Brain pericyte (primary cell): ENCODE measurements at places on chromosomes 2 and 18.

GRCh38 chr2:190599073-190599472 lies 49.8 kb upstream of the NAB1 start:
- DNase-seq, result no peak

GRCh38 chr2:194735837-194736542 lies 921.0 kb upstream of the SLC39A10 start:
- no peak for DNase-seq

DNA sequence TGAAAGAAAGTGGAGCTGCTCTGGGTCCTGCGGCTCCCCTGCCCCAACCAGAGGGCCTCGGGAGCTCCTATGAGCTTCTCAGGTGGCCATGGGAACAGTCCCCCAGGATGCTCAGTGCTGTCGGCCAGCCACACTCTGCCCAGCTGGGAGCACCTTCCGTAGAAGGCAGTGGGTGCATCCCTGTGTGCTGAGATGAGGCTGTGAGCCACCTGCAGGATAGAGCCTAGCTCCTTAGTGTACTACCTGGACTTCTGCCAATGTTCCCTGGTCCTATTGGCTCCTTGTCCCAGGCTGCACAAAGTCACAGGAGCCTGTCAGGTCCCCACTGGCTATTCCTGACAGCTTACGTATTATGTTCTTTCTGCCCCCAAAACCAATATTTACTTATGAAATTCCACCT lies 16.1 kb downstream of the PRELID3A start:
- DNase-seq, result no peak

DNA sequence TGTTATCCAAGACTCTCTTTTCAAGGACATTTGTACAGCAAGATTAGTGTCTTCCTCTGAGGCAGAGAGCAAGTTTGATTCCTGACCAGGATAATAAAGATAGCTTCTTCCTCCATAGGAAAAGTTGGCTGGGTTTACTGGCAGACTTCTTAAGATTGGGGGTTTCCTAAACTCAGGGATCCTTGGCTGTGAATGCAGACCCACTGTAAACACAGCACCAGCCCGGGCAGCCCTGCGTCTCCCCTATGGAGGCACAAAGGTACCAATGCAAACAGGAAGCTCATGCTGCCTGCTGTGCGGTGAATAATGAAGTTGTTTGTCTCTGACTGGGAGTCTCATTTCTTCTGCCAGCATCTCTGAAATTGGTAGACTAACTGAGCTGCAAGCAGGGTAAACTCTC lies 96.2 kb upstream of the ARHGAP28 start:
- no peak for DNase-seq

- no peak for DNase-seq
Observed at GRCh38 chr2:63712748-63713147, 124.0 kb downstream of the MDH1 start.

- DNase-seq, result no peak
Observed at GRCh38 chr2:74511104-74511989, 2.9 kb upstream of the TLX2 start.

DNA sequence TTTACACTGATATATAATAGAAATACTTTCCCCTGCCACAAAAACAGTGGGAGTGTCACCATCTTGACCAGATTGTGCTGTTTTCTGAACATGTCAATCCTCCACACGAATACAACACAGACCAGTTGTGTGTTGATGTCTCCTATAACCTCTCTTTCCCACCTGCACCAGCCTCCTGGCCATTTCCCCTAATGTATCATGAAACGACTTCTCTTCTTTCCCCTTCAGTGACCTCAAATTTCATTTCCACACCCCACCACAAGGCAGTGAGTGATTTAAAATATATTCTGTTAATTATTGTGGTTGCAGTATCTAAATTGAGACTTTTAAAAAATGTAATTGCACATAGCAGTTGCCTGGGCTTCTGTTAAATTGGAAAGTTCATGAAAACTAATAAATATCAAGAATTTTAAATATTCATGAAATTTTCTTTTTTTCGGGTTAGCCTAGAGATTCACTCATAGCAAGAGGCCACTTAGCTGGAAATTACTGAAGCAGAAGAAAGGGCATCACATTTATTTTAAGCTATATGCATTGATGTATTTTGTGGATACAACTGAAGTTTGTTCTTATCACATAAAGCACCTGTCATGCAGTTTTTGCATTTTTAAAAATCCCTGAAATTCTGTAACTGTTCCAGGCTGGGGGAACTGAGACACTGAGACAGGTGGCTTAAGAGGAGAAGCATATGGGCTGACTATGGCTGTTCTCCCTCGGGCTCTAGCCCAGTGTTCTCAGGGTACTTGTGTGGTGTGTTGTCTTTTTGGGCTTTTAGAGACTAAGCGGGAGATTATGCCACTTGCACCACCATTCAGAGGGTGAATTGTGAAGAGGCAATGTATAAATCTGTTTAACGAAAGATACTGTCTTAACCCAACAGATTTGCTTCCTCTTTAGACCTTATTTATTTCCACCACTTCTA lies 15.9 kb downstream of the FAM171B start:
- no peak for DNase-seq

GRCh38 chr18:47953471-47953931 lies 23.0 kb upstream of the SMAD2 start:
- DNase-seq, result no peak

GRCh38 chr2:199677881-199678280 lies 173.1 kb downstream of the FTCDNL1 start:
- no peak for DNase-seq

DNA sequence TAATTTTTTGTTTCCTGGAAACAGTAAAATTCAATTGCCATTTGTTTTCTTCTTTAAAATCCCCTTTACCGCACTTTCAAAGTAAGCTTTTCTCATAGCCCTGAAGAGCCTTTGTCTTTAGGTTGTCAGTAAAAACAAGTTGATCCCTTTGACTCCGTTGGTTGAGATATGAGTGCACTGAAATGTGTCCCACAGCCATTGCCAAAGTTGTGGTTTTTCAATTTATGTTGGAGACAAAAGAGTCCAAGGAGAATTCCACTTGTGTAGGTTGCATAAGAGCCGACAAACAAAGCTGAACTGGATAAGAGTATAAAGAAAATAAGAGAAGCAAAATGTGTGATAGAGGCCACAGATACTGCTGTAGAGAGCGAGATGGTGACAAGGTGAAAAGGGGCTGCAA lies 26.1 kb upstream of the HNMT start:
- no peak for DNase-seq

- no peak for DNase-seq
Observed at GRCh38 chr2:31558401-31559295, 22.1 kb downstream of the SRD5A2 start.

- DNase-seq, result no peak
Observed at GRCh38 chr2:63023444-63023843, 27.2 kb upstream of the OTX1 start.
